ENCODE measurements at places on chromosomes 2 and 18.

DNA sequence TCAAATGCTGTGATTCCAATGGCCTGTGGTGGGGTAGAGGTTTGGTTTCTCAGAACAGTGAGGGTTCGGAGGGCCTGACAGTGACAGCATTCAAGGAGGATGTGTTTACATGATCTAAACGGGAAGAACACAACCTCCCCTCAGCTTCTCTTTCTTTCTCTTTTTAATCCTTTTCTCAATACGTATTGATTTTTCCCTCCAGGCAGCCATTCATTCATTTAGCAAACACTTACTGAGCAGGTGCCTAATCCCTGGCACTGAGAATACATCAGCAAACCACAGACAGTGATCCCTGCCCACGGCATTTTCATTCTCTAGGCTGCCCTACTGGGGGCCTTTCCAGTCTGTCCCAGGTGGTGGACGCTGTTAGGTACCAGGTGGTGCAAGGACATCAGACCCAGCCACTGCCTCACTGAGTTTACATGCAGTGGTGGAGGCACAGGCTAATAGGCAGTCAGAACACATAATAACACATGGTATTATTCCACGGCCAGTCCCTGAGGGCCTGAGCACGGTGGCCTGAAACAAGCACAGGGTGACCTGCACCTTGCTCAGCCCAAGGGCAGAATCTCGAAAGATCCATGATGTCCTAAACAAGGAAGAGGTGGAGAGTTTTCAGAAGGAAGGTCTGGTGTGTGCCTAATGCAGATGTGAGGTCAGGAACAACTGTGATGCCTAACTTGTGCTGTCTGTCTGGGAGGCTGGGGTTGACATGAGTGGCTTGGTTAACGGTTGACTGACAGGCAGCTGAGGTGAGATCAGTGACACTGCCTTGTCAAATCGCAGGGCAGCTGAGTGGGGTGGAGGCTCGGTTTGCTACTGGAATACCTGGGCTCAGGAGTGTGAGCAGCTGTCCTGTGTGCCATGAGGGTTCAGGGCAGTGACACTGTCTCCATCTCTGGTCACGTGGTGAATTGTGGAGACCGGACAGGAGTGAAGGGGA is 785.5 kb upstream of the HS6ST1 start:
- DNase-seq, result no peak

DNA sequence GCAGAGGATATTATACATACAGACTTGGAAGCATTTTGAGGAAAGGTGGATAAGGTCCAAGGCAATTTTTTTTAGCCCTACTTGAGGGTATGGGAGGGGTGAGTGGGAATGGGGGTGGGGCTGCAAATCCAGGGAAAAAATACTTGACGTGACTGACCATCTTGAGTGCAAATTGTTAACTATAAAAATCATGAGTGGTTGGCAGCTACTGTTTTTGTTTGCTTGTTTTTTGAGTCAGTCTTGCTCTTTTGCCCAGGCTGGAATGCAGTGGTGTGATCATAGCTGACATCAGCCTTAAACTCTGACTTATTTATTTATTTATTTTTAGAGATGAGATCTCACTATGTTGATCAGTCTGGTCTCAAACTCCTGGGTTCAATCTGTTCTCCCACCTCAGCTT is 458.8 kb downstream of the PIK3C3 start:
- DNase-seq, result no peak

- no peak for DNase-seq
Measured at GRCh38 chr2:128495996-128496547, 177.4 kb upstream of the HS6ST1 start.

DNA sequence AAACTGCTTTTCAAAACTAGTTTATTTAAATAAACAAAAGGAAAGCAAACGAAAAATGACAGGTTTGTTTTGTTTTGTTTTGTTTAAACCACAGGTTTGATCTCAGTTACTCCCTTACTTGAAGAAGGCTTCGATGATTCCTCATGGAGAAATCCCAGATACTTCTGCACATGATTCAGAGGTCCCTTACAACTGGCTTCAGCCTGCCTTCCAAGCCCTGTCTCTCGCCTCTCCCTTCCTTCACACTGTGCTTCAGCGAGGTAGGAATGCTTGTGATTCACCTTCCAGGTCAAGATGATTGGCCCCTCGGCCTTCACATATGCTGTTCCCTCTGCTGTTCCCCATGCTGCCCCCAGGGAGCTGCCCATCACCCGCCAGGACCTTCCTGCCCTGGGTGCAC is 104.1 kb upstream of the ITGA6 start:
- DNase-seq, result no peak

GRCh38 chr2:44825702-44826101 is 115.8 kb upstream of the SIX3 start:
- DNase-seq, result no peak

GRCh38 chr2:18745431-18746272 is 156.3 kb upstream of the NT5C1B start:
- no peak for DNase-seq

- no peak for DNase-seq
Measured at GRCh38 chr2:207796585-207797350, 27.1 kb upstream of the FZD5 start.

DNA sequence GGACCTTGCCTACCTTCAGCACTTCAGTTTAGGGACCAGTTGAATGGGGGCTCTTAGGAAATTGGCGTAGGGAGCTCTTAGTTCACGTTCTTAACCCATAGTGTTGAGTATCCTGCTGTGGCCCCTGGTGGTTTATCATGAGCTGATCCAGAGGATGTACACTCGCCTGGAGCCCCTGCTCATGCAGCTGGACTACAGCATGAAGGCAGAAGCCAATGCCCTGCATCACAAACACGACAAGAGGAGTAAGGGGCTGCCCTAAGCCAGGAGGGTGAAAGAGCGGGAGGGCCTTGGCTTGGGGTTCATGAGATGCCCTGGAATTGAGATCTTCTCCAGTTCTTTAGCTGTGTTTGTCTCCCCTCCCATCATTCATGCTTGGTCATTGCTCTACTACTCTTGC is 2.9 kb downstream of the RETREG2 start:
- DNase-seq, result no peak

DNA sequence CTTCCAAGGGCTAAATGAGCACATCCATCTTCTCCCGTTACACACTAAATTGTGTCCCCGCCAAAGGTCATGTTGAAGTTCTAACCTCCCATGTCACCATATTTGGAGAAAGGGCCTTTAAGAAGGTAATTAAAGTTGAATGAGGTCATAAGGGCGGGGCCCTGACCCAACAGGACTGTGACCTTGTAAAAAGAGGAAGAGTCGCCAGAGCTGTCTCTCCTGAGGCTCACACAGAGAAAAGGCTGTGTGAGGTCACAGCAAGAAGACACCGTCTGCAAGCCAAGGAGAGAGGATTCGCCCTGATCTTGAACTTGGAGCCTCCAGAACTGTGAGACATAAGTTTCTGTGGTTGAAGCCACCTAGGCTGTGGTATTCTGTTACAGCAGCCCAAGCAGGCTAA is 24.1 kb downstream of the TRABD2A start:
- no peak for DNase-seq

DNA sequence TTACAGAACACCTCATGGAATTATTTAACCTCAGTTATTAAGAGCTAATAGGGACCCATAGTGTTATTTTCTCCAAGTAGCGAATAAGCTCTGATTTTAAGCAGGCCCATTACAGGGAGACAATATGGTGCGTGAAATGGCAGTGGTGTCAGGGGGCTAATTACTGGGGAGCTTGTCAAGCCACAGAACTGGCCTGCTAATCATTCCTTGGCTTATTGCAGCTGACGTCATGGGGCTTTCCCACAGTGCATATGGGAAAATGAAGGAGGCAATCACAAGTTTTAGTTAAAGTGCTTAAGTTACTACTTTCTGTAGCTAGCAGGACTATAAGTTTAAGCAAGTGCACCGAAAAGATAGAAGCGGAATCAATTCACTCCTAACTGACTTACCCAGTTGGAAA is 262.5 kb downstream of the TGIF1 start:
- DNase-seq, result no peak

DNA sequence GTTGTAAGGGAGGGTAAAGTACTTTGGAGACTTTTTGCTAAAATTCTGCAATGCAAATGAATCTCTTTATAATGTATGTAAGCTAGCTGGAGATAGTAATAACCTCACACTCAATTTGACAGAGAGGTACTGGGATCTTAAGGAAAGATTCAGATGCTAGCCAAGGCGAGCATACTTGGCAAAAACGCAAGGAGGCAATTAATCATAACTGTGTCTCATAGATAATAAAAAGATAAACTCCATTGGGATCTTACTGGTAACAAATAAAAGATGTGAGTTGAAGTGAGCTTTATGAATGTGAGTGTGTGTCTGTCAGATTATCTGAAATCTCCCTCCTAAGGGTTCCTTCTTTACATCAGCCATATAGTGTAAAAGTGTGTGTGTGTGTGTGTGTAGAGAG is 533.0 kb downstream of the TMX3 start:
- no peak for DNase-seq

GRCh38 chr2:28047681-28048080 is 157.2 kb downstream of the BABAM2 start:
- DNase-seq, result no peak

DNA sequence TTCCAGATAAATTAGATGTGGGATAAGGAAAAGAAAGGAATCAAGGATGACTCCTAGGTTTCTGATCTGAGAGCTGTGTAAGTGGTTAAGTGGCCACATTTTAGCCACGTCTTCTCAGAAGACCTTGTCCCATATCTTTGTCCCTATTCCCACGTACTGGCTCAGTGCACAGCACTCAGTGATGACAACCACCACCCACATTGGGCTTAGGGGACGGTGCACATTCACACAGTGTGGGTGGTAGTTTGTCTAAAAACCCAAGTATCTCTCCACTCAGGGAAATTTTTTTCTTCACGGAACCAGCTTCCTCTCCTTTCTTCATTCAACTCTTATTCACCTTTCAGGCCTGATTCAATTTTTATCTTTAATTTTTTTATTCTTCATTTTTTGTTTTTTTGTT is 30.6 kb upstream of the GCC2 start:
- no peak for DNase-seq

DNA sequence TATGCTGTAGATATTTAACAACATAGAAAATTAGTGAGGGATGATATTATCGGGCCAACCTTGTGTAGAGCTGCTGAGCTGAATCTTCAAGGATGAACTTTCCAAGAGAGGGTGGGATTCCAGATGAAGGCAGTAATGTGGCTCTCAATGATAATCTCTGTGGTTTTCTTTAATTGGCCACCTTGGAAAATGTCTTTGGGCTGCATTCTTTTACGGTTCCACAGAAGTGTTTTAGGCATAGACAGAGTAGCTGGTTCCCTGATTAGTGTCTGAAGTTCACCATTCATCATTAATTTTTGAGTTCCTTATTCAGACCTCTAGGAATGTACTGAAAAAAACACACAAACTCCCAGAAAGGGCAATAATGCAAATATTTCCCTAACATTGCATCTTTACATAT is 1566.9 kb upstream of the PIK3C3 start:
- no peak for DNase-seq

GRCh38 chr18:23462876-23463275 is 9.8 kb downstream of the RIOK3 start:
- DNase-seq, result no peak

- DNase-seq, result no peak
Measured at GRCh38 chr18:824179-824578, 12.1 kb upstream of the YES1 start.

- DNase-seq, result no peak
Measured at GRCh38 chr2:8049851-8050571, 631.8 kb upstream of the ID2 start.

DNA sequence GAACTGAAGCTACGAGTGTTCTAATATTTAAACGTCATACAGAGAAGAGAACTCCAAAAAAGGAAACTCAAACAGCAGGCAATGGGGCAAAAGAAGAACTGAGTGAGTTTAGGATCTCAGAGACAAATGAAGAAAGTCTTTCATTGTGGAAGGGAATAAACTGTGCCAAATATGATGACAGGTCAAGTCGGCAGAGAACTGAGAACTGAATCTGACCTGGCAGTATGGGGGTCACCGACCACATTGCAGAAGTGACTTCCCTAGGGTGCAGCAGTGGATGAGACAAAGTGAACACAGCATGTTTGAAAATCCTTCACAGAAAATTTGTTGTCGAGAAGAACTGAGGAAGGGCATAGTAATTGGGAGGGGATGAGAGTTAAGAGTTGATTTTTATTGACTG is 55.9 kb downstream of the TTC21B start:
- no peak for DNase-seq

Measured in stimulated activated CD4-positive, alpha-beta T cell treated with anti-CD3 and anti-CD28 coated beads, TNF-alpha, amount 100 ng/mL, for 4 hours (primary cell).